ENCODE measurements at places on chromosomes 12 and 14.

- no peak for DNase-seq
Measured at GRCh38 chr12:93287149-93287548, 90.6 kb upstream of the NUDT4 start.

GRCh38 chr14:50008562-50008961 lies 107.8 kb downstream of the VCPKMT start:
- DNase-seq: no peak

GRCh38 chr12:116155383-116155782 lies 122.1 kb downstream of the MED13L start:
- DNase-seq: no peak

- no peak for DNase-seq
Measured at GRCh38 chr14:96783043-96783914, 13.9 kb upstream of the VRK1 start.

GRCh38 chr14:99432485-99432884 lies 48.2 kb downstream of the SETD3 start:
- no peak for DNase-seq

- DNase-seq: no peak
Measured at GRCh38 chr12:25502596-25502995, 50.5 kb downstream of the LMNTD1 start.
